ENCODE measurements at places on chromosomes 13 and 19.
A peak's percentile ranks its signal among the peaks of the same experiment; 100 is the strongest.

DNA sequence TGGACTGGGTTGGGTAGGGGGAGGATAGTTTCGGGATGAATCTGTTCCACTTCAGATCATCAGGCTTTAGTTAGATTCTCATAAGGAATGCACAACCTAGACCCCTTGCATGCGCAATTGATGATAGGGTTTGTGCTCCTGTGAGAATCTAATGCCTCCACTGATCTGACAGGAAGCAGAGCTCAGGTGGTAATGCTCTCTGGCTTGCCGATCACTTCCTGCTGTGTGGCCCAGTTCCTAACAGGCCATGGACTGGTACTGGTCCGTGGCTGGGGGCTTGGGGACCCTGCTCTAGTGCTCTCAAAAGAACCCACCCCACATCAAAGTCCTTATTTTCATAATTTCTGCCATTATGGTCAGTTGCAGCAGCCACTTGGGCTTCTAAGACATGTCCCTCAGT is 30.1 kb downstream of the DNAJC3 start:
- DNase-seq: no peak

DNA sequence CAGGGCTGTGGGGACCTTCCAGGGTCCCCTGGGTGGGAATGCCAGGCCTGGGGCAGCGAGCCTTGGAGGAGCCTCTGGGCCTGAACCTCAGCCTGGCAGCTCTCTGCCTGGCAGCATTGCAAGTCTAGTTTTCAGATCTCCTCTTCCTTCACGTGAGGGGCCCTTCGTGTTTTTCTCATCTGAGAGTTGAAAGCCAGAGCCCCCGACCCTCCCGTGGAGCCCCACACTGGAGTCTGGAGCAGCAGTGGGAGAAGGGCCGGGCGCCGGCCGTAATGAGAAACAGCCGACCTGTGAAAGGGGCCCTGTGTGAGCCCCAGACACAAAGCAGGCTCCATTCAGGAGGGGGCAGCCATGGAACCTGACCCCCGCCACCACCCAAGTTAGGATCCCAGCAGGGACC is 19.3 kb downstream of the TMED1 start:
- DNase-seq: no peak

- DNase-seq: no peak
These were observed 4.9 kb downstream of the SULT2B1 start for GRCh38 chr19:48556825-48557224.

- no peak for DNase-seq
These were observed 47.3 kb upstream of the GPR183 start for GRCh38 chr13:99354371-99354951.

GRCh38 chr13:31756346-31756745 is 17.0 kb downstream of the RXFP2 start:
- no peak for DNase-seq

DNA sequence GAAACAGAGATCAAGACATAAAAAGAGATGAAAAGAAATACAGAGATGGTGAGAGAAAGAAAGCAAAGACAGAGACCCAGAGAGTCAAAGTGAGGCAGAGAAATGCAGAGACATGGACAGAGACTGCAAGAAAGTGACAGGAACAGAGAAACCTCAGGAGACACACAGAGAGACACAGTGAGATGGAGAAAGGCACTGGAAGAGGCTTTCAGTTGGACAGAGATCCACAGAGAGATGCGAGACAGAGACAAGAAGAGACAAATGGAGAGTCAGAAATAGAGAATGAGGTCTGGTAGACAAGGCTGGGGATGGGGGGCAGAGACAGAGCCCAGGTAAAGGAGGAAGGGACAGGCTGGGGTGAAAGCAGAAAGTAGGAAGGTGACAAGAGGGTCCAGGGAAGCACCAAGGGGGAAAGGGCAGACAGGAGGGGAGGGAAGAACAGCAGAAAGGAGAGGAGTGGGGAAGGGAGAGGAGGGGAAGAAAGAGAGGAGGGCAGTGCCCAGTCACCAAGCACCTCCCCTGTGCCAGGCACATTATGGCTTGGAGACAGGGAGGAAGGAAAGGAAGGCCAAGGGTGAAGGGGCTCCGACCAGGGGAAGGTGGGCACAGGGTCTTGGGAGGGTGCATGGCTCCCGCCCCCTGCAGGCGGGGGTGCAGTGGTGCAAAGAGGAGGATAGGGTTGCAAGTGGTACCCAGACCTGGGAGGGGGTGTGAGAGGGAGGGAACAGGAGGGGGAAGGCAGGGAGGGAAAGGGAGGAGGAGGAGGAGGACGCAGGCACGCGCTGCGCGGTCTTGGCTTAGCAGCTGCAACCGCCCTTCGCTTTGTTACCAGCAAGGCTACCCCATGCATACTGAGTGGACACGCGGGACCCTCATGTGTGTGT is 38.4 kb downstream of the DEDD2 start:
- peak; percentile 44 for DNase-seq

DNA sequence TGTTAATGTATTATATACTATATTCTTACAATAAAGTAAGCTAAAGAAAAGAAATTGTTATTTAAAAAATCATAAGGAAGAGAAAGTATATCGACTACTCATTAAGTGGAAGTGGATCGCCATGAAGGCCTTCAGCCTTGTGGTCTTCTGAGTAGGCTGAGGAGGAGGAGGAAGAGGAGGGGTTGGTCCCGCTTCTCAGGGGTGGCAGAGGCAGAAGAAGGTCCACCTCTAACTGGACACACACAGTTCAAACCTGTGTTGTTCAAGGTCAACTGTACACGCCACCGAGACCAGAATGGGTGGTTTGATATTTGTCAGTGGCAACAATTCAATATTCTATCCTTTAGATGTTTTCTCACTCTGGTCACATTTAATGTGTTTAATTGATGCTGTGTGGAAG is 67.2 kb downstream of the ALOX5AP start:
- no peak for DNase-seq

DNA sequence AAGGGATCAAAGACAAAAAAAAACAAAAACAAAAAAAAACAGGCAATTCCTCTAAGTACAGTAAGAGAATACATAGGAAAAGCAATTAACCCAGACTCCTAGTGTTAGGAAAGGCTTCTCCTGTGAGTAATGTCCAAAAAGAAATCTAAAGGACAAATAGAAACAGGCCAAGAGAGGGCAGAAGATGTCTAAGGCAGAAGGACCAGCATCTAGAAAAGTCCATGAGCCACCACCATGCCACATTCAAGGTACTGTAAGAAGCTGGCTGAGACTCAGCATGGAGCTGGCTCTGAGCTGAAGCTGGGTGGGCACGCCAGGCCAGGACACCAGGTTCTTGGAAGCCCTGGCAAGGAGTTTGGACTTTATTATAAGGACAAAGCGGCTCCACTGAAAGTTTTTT is 118.1 kb upstream of the FRY start:
- DNase-seq: no peak

GRCh38 chr13:39099231-39099630 is 61.0 kb downstream of the NHLRC3 start:
- DNase-seq: no peak

DNA sequence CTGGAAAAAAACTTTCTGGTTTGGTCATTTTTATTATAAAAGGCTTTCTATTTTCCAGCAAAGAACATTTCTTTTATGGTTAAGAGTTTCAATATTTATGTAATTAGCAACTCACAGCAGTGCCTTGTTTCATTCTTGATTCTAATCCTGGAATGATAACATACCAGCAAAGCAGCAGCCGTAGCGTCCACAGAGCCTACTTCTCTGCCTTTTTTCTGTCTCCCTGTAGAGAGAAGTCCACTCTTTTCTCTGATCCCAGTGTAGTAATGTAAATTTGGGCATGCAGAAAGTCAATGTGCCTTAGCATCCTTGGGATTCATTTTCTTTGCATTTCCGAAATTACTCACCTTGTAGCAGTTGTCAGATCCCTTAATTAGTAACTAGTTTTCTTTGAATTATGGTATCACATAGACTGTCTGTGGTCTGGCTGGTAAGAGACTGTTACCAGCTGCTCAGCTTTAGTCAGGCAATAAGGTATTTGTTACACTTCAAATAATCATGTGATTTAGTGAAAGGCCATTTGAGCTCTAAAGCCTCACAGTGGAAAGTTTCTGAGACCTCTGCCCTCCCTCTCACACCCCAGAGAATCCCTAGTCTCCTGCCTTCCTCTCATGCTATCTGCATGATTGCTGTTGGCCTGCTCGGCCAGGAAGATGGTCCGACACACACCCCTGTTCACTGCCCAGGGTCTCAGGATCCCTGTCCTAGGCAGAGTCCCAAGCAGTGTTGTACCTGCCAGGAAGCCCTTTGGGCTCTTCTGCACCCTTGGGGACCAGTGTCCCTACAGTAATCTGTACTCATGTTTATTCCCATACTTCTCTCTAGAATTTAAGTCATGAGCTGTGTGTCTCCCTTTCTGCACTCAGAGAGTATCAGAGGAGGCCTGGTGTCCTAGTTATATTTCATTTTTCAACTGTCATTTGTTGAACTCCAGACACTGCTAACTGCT is 86.3 kb downstream of the LRCH1 start:
- no peak for DNase-seq

DNA sequence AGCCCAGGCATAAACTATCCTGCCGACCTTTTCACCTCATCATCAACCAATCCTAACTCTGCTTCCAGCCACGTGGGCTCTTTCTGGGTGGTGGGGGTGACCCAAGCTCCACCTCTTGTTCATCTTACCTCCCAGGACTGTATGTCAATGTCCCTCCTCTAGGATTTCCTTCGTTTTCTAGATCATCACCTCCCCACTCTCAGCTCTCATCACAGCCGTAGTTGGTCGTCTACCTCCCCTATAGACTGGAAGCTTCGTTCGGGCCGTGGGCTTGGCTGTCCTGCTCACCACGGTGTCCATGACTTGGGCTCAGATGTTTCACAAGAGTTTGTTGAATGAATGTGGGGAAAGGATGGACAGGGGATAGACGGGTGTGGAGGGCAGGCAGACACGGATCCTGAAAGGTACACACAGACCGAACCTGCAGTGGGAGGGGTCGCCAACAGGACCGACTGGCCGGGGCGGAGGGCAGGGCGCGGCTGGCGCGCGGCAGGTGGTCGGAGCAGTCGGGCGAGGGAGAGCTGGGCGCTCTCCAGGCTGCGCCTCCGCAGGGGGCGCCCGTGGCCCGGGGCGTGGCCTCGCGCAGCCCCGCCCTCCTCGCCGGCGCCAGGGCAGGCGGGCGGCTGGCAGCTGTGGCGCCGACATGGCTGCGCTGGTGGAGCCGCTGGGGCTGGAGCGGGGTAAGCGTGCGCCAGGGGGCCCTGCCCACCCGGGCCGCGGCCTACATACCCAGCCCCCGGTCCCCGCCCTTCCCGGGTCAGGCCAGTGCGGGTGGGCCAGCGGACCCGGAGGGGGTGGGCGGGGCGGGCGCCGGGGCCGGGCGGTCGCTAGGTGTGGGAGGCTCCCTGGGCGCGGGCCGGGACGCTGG is at the start of gene LIN7B:
Gene LIN7B, plus strand, starts transcription at position 609 of the 868 bp plus-strand sequence. Its CDS starts 35 bp downstream, at position 644.
- DNase-seq: peak; percentile 50

DNA sequence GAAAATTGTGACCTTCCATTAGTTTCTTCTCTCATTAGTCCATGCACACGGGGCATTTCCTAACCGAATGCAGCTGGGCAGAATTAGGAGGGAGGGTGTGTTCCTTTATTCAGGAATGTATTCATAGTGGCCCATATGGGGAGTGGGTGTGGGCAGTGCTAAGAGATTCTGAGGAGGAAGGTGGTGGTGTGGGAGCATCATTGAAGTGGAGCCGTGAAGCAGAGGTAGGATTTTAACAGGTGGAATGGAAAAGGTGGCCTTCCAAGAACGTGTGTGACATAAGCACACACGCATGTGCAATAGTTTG is 134.2 kb downstream of the MTUS2 start:
- DNase-seq: no peak

DNA sequence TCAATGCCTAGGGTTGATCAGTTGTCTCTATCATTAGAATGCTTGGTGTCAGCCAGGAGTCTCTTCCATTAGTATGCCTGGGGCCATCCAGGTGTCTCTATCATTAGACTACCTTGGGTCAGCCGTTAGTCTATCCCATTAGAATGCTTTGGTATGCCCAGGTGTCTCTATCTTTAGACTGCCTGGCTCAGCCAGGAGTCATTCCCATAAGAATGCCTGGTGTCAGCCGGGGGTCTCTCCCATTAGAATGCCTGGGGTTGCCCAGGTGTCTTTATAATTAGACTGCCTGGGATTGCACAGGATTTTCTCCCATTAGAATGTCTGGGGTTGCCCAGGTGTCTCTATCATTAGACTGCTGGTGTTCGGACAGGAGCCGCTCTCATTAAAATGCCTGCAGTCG is 1442.9 kb downstream of the UQCRFS1 start:
- DNase-seq: no peak

- DNase-seq: no peak
These were observed 28.3 kb downstream of the PEX11G start for GRCh38 chr19:7460562-7460966.

GRCh38 chr13:50268500-50268899 is 253.3 kb downstream of the KCNRG start:
- DNase-seq: no peak

- DNase-seq: peak; percentile 73
These were observed 10.1 kb upstream of the LRCH1 start for GRCh38 chr13:46542833-46543232.

- DNase-seq: peak; percentile 44
These were observed 3.9 kb downstream of the PIH1D1 start for GRCh38 chr19:49447485-49448431.

DNA sequence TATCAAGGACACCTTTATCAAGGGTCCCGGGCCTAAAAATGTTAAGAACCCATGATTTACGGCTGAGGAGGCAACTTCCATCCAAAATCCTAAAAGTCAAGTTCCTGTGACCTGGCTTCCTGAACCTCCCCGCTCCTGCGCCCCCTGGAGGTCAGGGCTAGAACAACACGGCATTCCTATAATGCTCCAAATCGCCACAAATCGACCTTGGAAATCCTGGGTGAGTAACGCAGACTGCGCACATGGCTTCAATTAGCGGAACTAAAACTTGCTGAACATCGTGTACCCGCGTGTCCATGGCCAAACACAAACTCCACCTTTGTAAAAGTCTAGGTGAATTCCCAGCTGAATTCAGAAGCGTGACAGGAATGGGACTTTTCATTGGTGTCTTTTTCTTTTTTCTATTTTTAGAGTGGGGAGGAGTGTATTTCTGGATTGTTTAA is 4.3 kb upstream of the C5AR1 start:
- peak; percentile 19 for DNase-seq

- DNase-seq: no peak
These were observed 110.9 kb upstream of the CSNK1A1L start for GRCh38 chr13:37216331-37216730.

- DNase-seq: peak; percentile 93
These were observed 499 bp downstream of the LSM7 start for GRCh38 chr19:2327773-2328400.

DNA sequence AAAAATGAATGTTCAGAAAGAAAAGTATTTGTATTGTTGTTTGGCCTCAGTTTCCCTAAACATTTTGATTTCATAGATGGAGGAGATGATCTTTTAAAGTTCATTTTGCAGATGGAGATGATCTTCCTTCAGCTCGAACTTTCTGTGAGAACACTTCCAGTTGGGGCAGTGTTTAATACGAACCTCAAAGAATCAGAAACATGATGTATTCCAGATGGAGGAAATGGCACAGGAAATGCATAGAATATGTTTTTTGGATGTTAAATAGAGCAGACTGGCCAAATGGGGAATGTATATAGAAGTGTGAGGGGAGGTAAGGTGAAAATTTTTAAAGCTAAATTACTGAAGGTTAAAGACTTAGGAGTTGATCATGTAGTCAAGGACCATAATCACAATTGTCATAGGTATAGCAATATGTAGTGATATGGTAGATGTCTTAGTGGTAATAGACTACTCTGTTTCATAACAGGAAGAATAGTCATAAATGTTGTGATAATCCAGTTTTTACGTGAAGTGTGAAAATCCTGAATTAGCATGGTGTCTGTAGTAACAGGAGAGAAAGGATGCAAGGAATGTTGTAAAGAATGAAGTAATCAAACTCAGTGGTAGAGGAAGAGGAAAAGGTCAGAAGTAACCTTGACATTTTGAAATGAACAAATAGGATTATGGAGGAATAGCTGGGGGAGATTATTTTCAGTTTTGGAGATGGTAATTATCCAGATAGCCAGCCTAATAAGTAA is 5.1 kb downstream of the RAP2A start:
- DNase-seq: no peak

- DNase-seq: no peak
These were observed 29.5 kb upstream of the LDLR start for GRCh38 chr19:11059511-11060358.

Measured in Jurkat, Clone E6-1 (cell line).